ENCODE measurements at places on chromosomes 5 and 9.

DNA sequence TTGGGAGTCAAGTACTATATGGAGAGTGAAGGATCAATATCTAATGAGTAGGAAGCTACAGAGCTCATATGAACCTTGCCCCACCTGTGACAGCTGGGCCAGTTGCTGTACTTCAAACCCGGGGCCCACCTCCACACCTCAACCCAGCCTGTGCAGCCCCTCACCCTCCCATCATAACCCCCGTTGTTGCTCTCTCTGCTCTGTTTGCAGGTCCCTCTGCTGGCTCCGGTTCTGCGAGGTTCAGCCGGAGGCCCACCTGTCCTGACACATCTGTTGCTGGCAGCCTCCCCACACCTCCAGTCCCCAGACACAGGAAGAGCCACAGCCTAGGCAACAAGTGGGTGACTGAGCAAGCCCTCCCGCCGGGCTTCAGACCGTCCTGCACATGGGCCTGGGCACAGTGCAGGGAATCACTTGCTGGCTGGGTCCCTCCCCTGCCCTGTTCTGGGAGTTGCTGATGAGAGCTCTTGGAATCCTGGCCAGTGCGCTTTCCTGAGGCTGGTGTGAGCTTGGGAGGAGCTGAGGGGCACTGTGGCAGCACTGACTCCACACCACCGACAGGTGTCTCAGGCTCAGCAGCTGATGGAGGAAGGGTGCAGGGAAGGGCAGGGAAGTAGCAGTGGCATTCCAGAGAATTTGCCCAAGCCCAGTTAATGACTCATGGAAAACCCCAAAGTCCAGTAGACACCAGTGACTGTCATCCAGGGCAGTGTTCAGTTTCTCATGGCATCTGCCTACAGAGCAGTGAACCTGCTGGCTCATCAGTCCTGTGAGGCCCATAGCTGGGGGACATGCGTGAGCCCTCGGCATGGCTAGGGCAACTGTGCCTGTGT, 69.5 kb upstream of the GARNL3 start:
- DNase-seq, result no peak

DNA sequence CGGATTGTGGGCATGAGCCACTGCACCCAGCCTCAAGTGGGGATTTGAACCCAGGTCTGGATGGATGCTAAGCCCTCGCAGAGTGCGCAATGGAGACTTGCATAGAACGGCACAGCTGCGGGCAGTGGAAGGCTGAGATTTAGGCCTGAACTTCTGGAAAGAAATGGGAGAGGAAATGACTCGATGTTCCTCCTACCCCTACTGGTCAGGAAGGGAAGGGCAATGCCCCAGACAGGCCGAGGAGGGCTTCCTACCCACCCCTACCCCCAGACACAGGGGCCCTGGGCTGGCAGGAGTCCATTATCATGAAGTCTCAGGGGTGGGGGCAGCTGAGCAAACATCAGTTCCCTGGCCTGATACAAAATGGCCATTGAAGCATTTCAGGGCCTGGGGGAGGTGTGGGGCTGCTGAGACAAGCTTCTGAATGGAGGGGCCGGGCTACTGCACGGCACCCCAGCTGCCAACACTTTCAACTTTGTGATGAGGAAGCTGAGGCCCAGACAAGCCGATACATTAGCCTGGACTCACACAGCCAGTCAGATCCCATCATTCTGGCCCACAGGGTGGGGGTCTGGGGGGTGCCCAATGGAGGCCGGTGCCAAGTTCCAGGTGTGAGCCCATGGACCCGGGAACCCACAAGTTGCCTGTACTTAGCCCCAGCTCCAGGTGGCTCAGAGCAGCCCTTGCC, 13.5 kb upstream of the WDR38 start:
- no peak for DNase-seq

- peak; percentile 79 for DNase-seq
Observed at GRCh38 chr5:175032741-175033151, 308.4 kb downstream of the MSX2 start.

- DNase-seq, result peak; percentile 95
Observed at GRCh38 chr9:136545965-136546696, at the start of gene NOTCH1. NOTCH1 (minus strand) TSS chr9:136546048; CDS start chr9:136545786, 262 bp downstream.

DNA sequence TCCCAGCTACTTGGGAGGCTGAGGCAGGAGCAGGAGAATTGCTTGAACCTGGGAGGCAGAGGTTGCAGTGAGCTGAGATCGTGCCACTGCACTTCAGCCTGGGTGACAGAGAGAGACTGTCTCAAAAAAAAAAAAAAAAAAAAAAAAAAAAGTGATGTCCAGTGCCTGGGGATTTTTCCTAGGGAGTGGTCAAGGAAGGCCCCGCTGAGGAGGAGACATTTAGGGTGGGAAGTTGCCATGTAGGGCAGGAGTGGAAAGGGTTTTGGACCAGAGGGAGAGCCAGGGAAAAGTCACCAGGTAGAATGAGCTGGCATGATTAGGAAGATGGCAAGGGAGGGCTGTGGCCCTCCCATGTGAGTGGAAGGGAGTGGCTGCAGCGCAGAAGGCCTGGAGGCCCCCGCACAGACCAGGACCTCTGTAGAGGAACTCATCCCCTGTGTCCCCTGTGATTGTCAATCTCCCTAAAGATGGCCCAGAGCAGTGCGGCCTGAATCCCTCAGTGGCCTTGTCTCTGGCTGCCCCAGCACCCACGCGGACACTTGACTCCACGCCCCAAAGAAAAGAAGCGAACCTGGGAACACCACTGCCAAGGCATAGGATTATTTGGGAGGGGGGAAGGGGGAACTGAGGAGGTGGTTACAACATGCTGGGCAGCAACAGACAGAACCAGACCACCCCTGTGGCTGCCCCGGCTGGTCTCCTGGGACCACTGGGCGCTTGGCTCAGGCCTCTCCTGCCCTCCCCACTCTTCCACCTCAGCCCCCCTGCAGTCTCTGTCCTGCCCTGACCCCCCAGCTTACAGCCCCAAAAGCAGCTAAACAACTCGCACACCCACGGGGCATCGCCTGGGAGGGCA, 2.6 kb upstream of the SQSTM1 start:
- no peak for DNase-seq

GRCh38 chr5:38468202-38468673, 88.2 kb downstream of the LIFR start:
- DNase-seq, result no peak

DNA sequence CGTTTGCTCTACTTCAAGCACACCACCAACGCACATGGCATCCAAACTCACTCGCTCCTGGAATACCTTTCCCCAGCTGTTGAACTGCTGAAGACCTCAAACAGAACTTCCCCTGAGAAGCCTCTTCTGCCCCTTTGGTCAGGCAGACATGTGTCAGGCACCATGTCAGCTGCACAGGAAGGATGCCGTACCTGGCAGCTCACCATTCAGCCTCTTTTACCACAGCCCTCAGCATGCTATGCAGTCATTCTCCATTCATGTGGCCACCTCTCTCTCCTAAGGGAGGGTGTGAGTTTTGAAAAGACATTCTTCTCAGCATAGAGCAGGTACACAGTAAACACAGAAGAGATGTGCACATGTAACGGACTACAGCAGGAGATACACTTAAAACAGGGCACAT, 14.2 kb downstream of the IL4 start:
- DNase-seq, result no peak

DNA sequence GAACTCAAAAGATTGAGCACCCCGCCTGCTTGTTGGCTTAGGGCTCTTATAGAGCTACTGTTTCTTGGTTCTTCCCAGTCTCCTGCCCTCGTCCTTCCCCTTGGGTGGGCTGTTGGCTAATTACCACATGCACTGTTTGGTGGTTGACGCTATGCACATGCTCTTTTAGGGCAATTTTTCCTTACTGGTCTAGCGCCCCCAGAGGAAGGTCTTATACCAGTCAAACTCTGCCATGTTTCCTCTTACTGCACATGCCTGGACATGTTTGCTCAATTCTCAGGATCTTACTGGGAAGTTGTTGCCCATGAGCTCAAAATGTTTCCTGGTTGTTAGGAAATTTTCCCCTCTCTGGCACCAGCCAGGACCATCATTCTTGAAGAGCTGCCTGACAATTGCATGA, 101.9 kb downstream of the SLC28A3 start:
- no peak for DNase-seq

- no peak for DNase-seq
Observed at GRCh38 chr5:162227075-162227474, 159.5 kb downstream of the GABRG2 start.

GRCh38 chr9:206481-206880, 8.2 kb upstream of the DOCK8 start:
- no peak for DNase-seq

- DNase-seq, result no peak
Observed at GRCh38 chr9:114207034-114207810, 51.9 kb downstream of the COL27A1 start.
